ENCODE measurements at places on chromosomes 4 and X.

- DNase-seq, result no peak
These were observed 59.6 kb upstream of the RASSF6 start for GRCh38 chr4:73679836-73680235.

DNA sequence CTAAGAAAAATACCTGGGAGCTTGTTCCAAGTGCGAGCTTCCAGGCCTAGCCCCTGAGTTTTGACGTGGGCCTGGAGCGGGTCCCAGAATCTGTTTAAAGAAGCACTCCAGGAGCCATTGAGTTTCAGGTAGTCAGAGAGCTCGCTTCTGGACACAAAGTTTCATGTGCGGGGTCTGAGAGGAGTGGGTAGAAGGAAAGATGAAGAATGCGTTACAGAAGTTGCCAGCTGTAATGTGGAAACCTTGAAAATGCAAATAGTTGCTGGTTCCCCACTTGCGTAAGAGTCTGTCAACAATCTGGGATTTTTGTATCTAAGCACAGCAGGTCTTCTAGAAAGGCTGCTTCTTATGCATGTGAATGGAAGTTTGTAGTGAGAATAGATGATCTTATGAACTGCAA, 77.5 kb upstream of the CLCN4 start:
- no peak for DNase-seq

- DNase-seq, result no peak
These were observed 101.4 kb downstream of the ADAMTS3 start for GRCh38 chr4:72467633-72468032.

- DNase-seq, result no peak
These were observed 316.0 kb downstream of the CCSER1 start for GRCh38 chr4:90443231-90443630.

- DNase-seq, result no peak
These were observed 161.5 kb upstream of the EPHA5 start for GRCh38 chr4:65831828-65832227.

GRCh38 chr4:14671146-14671545, 331.1 kb upstream of the CPEB2 start:
- DNase-seq, result no peak

DNA sequence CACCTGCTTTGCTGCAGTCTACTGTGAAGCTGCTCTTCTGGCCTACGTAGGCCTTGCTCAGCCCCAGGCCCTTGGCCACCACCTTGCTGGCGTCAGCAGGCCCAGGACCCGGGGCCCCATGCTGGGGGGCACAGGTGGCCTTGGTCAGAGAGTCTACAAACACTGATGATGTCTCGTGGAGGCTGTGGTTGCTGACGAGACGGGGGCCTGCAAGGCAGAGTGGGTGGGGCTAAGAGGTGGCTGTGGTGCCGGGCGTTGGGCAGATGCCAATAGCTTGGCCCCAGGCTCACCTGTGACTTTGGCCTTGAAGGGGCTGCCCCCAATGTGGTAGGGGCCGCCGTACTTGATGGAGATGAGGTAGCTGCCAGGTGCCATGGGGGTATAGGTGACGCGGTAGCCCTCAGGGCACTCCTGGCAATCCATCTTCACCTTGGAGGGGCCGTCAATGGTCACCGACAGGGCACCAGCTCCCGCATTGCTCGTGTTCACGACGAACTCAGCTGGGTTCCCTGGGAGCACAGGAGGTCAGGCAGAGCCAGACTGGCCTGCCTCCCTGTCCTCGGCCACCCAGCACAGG, 25.0 kb downstream of the FLNA start:
- no peak for DNase-seq

- DNase-seq, result no peak
These were observed 157.5 kb upstream of the SMIM31 start for GRCh38 chr4:164596318-164596878.

- DNase-seq, result no peak
These were observed 104.1 kb downstream of the C4orf51 start for GRCh38 chr4:145784036-145784435.

DNA sequence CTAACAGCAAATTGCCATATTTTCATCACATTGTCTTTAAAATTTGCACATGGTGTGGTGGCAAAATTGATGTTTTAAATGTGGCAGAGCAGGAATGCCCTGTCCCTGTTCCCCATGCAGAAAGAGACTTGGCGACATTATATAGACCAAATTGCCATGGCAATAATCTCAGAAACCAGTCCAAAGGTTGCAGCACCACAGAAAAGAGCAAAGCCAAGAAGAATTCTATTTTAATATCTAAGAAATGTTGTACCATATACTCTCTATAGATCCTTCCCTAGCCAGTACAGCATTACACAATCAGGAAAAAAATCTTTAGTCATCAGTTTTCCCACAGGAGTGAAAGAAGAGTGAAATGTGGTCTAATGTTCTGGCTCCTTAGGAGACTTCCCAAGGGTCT, 80.0 kb downstream of the UGT2B28 start:
- no peak for DNase-seq
